Dorsolateral prefrontal cortex (tissue), 122 donors: ENCODE measurements at places on chromosomes 16 and 17.

DNA sequence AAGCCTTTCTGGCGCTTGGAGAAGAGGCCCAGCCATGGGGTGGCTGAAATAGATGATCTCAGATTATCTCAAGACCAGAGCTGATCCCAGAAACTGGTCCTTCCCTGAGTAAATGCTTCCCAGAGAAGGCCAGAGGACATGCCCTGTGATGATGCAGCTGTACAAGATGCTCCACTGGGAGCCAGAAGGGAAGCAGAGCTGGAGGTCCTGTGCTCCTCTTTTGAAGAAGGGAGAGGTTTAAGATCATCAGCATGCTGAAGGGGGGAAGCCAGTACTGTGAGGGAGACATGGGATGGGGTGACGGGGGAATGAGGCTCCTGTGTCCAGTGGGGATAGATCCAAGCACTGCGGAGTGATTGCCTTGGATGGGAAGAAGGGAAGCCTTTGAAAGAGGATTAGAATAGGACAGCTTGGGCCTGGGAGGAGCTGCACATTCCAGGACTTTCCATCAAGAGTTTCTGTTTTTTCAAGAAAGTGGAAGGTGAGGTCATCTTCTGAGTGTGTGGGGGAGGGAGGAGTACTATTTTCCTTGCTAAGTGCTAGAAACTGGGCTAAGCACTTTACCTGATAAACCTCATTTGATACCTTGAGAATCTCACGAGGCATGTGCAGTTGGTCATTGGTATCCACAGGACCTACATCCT lies 16.4 kb upstream of the ALOX15B start:
- no peak for DNase-seq

DNA sequence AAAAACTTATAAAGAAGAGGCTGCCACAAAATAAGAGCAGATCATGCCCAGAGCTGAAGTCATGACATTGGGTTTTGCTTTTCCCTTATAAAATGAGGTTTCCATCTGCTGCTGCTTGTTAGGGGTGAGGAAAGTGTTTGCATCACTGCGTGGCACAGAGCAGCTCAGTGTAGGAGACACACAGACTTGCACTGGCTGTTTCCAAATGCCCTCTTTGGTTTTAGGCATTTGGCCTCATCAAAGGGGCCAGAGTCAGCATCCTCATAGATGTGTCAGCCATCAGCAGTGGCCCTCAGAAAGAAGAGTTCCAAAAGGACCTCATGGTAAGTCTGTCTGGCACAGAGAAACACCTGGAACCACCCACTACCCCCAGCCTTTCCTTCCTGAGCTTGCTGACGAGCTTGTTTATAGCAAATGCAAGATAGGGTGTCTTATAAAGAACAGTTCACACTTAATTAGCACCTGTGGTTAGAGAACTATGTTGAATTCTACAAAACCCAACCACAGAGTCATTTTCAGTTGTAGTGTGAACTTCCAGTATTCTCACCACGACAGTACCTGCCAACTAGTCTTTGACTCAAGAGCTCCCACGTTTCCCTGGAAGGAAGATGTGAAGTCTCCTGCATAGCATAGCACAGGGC lies 17.0 kb downstream of the VWA3A start:
- DNase-seq: no peak

- DNase-seq: peak; percentile 16
Observed at GRCh38 chr17:40545660-40546059, 19.6 kb downstream of the CCR7 start.

GRCh38 chr16:66146798-66147197 lies 219.7 kb upstream of the CDH5 start:
- no peak for DNase-seq

- DNase-seq: no peak
Observed at GRCh38 chr17:51921500-51921899, 237.0 kb downstream of the CA10 start.

- no peak for DNase-seq
Observed at GRCh38 chr16:70454222-70455034, at the start of gene FCSK. Gene FCSK, plus strand, starts transcription at chr16:70454595. Its CDS starts 8,596 bp downstream, at chr16:70463191.

DNA sequence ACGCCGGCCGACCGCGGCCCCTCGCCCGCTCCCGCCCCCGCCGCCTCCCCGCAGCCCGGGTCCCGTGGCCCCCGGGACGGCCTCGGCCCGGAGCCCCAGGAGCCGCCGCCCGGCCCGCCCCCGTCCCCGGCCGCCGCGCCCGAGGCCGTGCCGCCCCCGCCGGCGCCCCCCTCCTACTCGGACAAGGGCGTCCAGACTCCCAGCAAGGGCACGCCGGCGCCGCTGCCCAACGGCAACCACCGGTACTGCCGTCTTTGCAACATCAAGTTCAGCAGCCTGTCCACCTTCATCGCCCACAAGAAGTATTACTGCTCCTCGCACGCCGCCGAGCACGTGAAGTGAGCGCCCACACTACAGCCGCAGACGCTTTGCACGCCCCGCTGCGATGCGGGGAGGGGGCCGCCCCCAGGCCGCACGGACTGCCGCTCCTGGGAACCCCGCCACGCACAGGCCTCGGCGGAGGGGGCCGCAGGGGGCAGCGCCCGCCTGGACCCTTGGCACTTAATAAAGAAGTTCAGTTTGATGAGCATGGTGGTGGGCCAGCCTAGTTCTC lies 35.5 kb upstream of the ZC3H18 start:
- peak; percentile 47 for DNase-seq

DNA sequence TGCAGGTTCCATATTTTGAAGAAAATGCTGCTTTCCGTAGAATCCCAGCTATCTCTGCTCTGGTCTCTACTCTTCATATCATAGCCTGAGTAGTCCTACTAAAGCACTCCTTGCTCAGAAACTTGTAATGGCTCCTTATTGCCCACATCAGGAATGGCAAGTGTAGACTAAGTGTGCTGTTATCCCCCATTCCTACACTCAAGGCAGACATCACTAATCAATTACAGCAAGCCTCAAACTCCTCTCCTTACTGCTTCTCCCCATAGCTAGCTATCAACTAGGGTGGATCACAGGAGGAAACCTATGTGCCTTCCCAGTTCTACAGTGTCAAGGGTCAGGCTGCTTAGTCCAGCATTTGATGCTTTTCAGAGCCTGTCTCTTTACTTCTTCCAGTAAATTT lies 163.4 kb downstream of the HAPSTR1 start:
- no peak for DNase-seq

- DNase-seq: no peak
Observed at GRCh38 chr16:84136331-84137125, 8.4 kb downstream of the HSDL1 start.

- DNase-seq: no peak
Observed at GRCh38 chr17:32528825-32529224, 42.0 kb downstream of the CDK5R1 start.

DNA sequence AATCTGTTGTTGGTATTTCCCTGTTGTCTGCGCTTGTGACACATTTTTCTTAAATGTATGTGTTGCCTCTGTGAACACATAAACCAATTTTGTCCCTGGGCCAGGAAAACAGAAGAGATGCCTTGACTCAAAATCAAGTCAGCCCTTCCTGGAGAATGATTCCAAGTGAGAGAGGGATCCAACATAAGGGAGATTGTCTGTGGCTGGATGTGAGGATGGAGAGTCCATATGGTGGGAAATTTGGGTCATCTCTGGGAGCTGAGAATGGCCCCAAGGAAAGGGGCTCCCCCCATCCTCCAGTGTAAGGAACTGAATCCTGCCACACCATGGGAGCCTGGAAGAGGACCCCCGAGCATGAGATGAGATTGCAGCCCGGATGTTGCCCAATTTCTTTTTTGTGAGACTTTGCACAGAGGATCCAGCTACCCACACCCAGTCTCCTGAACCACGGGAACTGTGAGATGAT lies 13.5 kb downstream of the CRYM start:
- no peak for DNase-seq

DNA sequence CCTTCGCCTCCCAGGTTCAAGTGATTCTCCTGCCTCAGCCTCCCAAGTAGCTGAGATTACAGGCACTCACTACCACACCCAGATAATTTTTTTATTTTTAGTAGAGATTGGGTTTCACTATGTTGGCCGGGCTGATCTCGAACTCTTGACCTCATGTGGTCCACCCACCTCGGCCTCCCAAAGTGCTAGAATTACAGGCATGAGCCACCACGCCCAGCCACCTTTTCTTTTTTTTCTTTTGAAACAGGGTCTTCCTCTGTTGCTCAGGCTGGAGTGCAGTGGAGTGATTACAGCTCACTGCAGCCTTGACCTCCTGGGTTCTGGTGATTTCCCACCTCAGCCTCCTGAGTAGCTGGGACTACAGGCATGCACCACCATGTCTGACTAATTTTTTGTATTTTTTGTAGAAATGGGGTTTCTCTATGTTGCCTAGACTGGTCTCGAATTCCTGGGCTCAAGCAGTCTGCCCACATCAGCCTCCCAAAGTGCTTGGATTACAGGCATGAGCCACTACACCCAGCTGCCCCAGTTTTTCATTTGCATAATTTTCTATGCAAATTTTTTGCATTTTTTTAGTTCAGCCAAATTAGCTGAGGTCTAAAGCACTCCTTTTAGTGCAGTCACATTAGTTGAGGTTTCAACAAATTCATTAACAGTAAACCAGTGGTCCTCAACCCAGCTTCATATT lies 11.3 kb downstream of the WWP2 start:
- no peak for DNase-seq

GRCh38 chr16:2881783-2882649 lies 999 bp upstream of the FLYWCH2 start:
- peak; percentile 29 for DNase-seq

- DNase-seq: no peak
Observed at GRCh38 chr16:76749780-76750375, 441.1 kb upstream of the MON1B start.

GRCh38 chr17:59892924-59893675 lies at the start of the genes RPS6KB1 and TUBD1:
Gene RPS6KB1, plus strand, starts transcription at chr17:59893121. Its CDS starts 64 bp downstream, at chr17:59893185.
Gene TUBD1, minus strand, starts transcription at chr17:59892943. Its CDS starts 1,941 bp downstream, at chr17:59891002.
- peak; percentile 88 for DNase-seq

DNA sequence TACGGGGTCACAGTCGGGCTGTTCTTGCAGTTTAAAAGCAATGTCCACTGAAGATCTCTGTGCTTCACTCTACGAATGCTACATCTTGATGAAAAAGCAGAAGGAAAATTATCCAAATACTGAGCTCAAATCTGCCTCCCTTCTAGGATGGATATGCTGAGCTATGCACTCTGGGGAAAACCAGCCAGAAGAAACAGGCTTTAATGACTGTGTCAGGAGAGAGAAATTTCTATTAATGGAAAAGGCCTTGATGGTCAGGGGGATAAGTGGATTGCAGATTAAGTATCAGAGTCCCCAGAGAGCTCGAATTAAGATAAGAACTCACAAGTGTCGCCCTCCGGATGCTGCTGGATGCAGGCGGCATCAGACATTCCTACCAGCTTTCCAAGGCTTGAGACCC lies 39.6 kb upstream of the RCVRN start:
- no peak for DNase-seq
